Stimulated activated CD8-positive, alpha-beta memory T cell treated with anti-CD3 and anti-CD28 coated beads, Interleukin-2, amount 100 ng/mL, for 48 hours (primary cell): ENCODE measurements at places on chromosomes 4 and X.

GRCh38 chr4:48169636-48170035, 35.6 kb upstream of the TXK start:
- no peak for DNase-seq

- DNase-seq: no peak
These were observed 136.3 kb downstream of the UBE2K start for GRCh38 chr4:39834269-39834668.

- DNase-seq: no peak
These were observed 106.4 kb downstream of the MID1 start for GRCh38 chrX:10513974-10514373.

- no peak for DNase-seq
These were observed 48.2 kb downstream of the TMEM156 start for GRCh38 chr4:38983787-38984598.

GRCh38 chr4:73743795-73744194, 3.4 kb downstream of the CXCL8 start:
- DNase-seq: no peak

GRCh38 chr4:37517326-37517725, 168.8 kb downstream of the RELL1 start:
- DNase-seq: no peak

GRCh38 chr4:37770016-37770415, 56.5 kb upstream of the PGM2 start:
- no peak for DNase-seq

- no peak for DNase-seq
These were observed 21.4 kb downstream of the MFAP3L start for GRCh38 chr4:170004651-170005295.

DNA sequence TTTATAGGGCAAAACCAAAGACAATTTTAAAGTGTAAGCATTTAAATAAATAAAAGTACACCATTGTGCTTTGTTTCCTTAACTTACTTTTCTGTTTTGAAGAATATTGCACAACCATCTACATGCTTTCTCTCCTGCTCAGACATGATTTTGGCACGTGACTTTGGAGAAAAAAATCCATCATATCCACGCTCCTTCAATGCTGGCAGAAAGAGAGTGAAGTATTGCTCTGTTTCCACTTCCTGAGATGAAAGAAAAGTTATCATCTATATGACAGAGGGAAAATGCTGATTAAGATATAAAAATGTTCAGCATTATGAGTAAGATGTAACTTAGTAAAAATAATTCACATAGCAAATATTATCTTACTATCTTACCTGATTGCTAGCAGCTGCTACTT, 77.1 kb downstream of the CNOT6L start:
- DNase-seq: no peak

DNA sequence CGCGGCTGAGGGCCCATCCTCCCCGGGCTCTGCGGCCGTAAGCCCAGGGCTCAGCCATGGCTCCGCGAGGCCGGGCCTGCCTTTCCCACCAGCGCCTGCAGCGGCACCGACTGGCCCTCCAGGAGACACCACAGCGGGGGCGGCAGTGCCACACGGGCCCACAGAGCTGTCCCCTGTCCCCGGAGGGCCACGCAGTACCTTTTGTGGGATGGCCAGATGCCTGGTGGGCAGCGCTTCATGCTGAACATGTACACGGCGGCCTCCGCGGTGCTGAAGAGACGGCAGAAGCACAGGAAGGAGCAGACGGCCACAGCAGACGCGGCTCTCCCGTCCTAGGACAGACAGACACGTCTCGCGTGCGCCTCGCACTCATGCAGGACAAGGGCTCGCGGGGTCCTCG, 50.4 kb downstream of the GAK start:
- no peak for DNase-seq

DNA sequence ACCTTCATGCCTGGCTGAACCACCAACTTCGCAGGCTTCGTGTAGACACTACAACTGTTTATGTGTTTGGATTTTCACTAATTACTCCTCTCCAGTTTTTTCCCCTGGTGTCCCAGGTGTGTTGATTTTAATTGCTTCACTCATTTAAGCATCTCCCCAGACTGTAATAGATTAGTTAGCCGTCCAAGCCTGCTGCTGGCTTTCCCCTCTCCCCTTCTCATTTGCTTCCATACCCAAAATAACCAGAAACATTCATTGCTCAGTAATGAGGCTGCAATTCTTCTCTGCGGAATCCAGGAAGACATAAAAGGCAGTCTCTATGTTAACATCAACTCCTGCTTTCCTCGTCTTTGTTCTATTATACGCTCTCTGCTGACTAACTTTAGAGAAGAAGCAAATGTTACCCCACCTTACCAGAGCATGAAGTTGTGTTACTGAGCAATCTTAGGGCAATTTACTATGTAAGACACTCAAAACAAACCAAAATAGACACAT, 37.9 kb upstream of the SCRG1 start:
- no peak for DNase-seq

DNA sequence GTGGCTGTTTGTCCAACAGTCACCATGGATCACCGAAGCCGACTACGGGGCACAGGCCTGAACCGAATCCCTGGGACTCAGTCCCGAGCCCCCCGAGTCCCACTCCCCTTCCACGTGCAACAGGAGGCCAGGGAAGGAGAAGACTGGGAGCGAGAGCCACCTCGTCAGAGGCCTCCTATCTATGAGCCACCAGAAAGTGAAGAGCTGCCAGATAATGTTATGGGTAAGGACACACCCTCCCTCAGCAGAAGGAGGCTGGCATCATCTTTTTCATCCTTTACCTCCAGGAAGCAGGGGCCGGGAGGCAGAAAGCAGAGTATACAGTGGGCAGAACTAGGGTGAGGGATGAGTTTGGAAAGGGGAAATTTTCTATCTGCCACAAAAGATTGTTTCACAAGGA, 2.8 kb upstream of the PRDX4 start:
- no peak for DNase-seq

DNA sequence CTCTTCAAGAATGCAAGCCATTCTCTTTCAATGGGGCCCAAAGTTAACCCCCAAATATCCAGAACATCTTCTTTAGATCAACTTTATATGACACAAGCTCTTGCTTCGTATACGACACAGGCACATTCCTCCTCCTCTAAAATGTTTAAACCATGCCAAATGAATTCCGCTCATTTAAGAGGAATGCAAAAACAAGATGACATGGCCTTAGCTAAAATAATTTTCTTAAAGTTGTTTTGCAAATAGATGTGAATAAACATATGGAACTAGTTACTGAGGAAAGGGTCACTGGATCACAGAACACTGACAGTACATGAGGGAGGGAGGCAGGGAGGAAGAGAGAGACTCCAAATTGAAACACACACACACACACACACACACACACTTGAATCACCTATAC, 97.4 kb downstream of the RASL11B start:
- no peak for DNase-seq

DNA sequence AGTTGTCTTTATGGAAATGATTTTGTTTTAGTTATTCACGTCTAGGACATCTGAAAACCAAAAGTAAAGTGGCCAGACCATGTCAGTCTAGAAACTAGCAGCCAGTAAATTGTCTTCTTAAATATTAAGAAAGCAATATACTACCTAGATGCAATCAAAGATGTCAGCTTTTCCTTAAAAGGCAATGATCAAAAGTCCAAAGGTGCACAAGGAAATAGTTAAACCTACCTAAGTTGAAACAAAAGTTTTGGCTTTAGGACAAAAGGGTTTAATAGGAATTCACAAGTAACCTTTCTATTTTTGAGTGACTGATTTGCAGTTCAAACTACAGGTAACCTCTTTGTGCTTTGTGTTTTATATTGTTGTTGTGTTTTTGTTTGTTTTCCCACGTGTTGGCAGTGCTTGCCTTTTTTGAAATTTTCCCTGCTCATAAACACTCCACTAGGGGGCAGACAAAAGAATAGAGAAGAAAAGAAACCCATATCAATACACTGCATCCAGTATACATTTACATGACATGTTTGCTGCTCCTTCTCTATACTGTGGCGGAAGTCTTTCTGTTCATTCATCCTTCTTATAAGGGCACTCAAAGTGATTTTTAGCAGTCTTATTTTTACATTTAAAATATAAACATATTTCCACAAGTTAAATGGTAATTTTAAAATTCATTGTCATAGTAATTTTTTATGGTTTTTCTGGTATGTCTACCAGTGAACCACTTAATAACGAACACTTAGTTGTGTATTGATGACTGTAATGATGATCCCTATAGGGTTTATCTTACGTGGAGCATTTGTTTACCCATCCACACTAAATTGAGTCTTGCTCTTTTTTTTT, 62.7 kb downstream of the GAB1 start:
- DNase-seq: no peak

GRCh38 chrX:135168486-135168885, 2.7 kb downstream of the CT55 start:
- no peak for DNase-seq

- DNase-seq: no peak
These were observed 1676.4 kb downstream of the PCDH7 start for GRCh38 chr4:32396507-32397070.

GRCh38 chr4:83340692-83341343, 6.2 kb upstream of the HPSE start:
- peak; percentile 14 for DNase-seq

GRCh38 chr4:187302457-187303150, 578.9 kb upstream of the FAT1 start:
- DNase-seq: no peak

- no peak for DNase-seq
These were observed 448.4 kb downstream of the RAPGEF2 start for GRCh38 chr4:159551281-159551680.

- DNase-seq: no peak
These were observed 65.0 kb upstream of the SEC24B start for GRCh38 chr4:109368661-109369060.

DNA sequence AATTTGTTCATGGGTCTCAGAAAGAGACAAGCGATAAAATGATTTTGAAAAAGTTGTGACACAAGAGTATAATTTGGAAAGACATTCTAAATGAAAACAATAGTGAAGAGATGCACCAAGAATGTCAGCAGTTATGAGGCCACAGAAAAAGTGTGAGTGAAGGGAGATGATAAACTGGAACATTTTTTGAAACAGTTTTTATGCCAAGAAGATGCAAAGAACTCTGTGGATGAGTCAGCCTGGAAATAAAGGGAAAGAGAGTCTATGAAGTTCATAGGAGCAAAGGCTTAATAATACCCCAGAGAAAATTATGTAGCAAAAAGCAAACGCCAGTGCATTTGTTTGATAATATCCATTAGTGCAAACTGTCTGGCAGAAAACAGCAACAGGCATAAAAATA, 188.4 kb upstream of the TBC1D9 start:
- DNase-seq: no peak

- DNase-seq: no peak
These were observed 202.4 kb upstream of the GNPDA2 start for GRCh38 chr4:44928785-44929184.

DNA sequence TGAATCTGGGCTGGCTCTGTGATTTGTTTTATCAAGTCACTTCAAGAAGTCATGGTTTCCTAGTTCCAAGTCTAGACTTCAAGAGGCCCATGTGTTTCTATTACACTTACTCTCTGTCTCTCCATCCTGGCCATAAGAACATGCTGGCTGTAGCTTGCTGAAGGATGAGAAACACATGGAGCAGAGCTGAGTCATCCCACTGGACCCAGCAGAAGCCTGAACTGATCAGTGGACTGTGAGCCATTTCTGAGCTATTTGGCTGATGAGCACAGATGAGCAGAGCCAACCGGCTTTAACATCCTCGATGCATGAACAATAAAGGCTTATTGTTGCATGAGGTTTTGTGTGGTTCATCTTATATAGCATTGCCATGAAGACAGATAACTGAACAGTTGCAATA, 290.6 kb upstream of the BOD1L1 start:
- no peak for DNase-seq

GRCh38 chr4:80184053-80184824, 13.1 kb upstream of the PRDM8 start:
- peak; percentile 94 for DNase-seq

- DNase-seq: no peak
These were observed 250.8 kb downstream of the ARHGAP24 start for GRCh38 chr4:85725721-85726170.

GRCh38 chrX:95383778-95384177, 1300.9 kb upstream of the DIAPH2 start:
- no peak for DNase-seq

DNA sequence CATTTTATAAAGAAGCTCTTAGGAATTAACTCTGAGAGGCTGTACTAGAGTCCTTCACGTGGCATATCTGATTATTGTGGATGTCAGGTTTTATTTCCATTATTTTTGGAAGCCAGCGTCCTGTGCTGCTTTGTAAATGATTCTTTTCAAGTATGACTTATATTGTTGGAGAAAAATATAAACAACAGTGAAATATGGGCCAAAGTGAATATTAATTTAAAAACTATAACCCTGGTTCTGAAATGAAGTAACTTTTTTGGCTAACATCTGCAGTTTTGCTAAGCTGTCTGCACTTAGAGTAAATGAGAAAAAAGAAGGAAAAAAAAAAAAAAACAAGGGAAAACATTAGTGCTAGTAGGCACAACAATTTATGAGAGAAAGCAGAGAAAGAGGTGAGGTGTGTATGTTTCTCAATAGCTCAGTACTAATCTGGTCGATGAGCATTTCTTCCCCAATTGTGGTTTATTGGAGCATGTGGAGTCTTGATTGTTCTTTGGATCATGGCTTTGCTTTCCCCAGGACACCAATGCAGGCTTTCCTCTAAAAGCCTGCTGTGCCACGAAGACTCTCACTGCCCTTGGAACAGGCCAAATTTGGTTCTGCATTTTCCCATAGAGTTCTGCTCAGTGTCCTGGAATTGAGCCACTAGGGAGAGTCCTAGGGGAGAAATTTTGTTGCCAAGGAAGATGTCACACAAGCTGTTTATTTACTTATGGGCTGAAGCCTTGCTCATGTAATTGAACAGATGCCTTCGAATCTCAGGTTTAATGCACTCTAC, 273.3 kb downstream of the DKK2 start:
- no peak for DNase-seq

GRCh38 chr4:89439533-89439932, 131.9 kb upstream of the GPRIN3 start:
- no peak for DNase-seq

- no peak for DNase-seq
These were observed 71.9 kb downstream of the KCNIP4 start for GRCh38 chr4:21876711-21877110.

- no peak for DNase-seq
These were observed 170.5 kb downstream of the CDS1 start for GRCh38 chr4:84753321-84753972.

- no peak for DNase-seq
These were observed 4.2 kb downstream of the PGM2 start for GRCh38 chr4:37830640-37831039.
